Retina (tissue), 1 donor: ENCODE measurements at places on chromosomes 13 and 19.

DNA sequence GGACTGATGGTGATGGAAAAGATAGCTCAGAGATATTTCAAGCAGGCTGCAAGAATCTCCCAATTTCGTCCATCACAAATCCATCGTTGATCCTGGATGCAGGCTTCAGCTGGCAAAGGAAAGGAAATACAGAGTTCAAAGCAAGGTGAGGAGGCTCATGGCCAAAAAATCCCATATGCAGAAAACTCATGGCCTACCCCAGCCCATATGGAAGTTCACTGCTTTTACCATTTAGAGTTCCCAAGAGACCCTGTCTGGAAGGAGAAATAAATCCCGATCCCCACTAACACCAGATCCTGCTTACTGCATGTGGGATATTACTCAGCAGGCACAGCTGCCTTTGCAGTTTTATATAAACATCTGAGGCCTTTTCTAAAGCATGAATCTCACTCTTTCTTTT lies 412.9 kb upstream of the SPRY2 start:
- DNase-seq, result no peak

- DNase-seq, result no peak
Observed at GRCh38 chr13:96093296-96094006, 3.5 kb downstream of the HS6ST3 start.

- peak; percentile 50 for DNase-seq
Observed at GRCh38 chr13:35771898-35772297, 295.4 kb upstream of the MAB21L1 start.

GRCh38 chr19:45450012-45450333 lies 17.8 kb upstream of the FOSB start:
- no peak for DNase-seq

DNA sequence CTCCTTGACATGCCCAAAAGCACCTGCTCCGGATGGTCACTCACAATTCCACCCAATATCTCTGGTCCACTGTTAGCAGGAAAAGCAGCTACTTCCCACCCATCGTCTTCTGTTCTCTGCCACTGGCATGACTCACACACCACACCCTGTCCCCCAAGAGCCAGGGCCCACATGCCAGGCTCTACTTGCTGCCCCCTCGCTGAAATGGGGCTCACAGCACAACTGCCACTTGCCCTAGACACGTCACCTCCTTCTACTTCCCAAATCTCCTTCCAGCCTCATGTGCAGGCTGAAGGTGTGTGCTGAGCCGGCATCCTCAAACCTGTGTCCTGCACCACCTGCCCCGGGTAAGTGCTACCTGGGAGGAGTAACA lies 65.0 kb downstream of the TBC1D4 start:
- no peak for DNase-seq

DNA sequence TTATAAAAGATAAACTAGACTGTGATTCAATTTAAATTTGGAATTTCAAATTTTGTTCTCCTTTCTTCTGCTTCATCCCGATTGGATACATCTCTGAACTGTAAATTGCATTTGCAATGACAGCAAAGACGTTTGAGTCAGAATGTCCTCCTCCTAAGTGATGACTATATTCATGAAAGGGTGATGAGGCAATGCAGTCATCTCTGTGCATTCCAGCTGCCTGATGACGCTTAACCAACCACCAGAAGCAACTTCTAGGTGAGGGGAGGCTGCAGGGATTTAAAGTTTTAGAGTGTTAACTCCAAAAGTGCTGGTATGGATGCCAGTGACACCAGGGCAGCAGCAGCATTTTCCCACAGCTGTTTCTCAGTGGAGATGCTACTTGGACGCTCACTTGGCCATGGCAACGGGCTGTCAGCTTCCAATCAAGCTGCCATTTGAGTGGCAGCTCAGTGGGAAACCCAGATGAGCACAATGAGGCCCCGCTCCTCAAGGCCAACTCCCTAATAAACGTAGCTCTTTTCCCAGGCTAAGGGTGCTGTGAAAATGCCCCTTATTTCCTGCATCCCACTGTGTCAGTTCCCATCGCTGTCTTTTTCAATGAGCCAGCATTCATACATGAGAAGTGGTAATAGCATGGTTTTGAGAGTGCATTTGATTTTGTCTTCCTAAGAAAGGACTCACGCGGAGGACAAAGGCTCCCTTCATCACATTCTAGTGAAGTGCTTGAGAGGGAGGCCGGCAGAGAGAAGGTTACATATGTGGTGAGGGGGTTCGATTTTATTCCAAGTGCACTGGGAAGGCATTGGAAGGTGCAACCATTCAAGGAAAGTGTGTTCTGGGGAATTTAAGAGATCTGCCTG lies 45.2 kb upstream of the AMER2 start:
- DNase-seq, result peak; percentile 76

DNA sequence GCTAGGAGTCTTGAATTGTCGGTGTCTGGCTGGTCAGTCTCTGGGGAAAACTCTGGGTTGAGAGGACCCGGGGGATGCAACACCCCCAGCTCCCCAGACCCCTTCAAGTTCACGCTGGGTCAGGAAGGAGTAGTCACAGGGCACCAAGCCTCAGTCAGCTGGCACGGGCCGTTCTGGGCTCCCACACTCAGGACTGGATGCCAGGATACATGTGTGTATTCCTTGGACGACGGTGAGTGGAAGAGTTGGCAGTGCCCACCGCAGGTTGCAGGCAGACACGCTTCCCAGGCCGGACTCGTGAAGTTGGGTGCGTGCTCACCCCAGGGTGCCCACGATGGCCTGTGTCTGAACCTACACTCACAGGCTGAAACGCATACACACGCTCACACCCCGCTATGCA lies 5.5 kb downstream of the GADD45B start:
- DNase-seq, result no peak

- DNase-seq, result no peak
Observed at GRCh38 chr19:17688853-17689595, 870 bp upstream of the UNC13A start.

DNA sequence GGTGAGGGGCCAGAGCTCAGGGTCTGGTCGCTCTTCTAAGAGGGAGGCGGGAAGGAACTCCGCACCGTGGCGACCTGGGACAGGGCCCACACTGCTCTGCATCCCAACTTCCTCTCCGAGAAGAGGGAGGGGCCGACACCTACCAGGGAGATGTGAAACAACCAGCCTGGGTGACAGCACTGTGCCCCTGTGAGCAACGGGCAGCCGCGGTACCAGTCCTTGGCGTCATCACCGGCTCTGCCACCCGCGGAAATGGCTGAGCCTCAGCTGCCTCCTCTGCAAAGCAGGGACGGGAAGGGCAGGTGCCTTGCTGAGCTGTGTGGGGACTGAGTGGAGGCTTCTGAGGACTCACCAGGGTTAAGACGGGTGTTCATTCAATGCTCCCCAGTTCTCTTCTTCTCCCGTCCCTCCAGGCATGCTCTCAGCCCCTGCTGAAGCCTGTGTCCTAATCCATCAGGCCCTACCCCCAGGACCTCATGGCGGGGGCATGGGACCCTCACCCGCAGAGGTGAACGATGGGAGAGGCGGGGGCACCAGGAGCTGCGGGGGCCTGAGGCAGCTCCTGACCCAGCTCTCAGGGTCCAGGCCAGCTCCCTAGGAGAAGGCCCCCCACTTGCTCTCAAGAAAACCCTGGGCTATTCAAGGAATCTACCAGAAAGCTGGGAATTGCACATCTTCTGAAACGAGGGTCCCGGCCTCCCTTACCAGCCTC lies 9.3 kb downstream of the ZNF787 start:
- DNase-seq, result peak; percentile 22

GRCh38 chr13:45779901-45780300 lies 71.7 kb downstream of the SIAH3 start:
- DNase-seq, result no peak

- DNase-seq, result no peak
Observed at GRCh38 chr13:51957377-51958216, 53.7 kb downstream of the ATP7B start.

DNA sequence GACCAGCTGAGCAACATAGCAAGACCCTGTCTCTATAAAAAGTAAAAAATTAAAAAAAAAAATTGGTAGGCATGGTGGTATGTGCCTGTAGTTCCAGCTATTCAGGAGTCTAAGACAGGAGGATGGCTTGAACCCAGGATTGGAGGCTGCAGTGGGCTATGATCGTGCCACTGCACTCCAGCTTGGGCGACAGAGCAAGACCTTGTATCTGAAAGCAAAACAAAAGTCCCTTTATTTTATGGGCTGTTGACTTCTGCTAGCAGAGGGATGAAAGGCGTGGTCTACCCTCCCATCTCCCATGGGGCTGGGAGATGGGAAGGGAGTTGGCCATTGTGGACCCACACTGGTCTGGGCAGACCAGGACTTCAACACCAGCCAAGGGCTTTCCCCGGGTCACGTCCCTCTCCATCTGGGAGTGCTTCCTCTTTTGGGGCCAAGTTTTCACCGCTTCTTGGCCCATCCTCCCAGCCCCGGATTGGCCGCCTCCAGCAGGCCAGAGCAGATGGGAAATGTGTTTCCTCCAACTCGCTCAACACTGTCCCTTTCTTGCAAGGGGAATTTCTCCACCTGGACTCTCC lies 2.2 kb upstream of the TNFSF9 start:
- no peak for DNase-seq

- no peak for DNase-seq
Observed at GRCh38 chr13:38970380-38971051, 20.1 kb downstream of the STOML3 start.

DNA sequence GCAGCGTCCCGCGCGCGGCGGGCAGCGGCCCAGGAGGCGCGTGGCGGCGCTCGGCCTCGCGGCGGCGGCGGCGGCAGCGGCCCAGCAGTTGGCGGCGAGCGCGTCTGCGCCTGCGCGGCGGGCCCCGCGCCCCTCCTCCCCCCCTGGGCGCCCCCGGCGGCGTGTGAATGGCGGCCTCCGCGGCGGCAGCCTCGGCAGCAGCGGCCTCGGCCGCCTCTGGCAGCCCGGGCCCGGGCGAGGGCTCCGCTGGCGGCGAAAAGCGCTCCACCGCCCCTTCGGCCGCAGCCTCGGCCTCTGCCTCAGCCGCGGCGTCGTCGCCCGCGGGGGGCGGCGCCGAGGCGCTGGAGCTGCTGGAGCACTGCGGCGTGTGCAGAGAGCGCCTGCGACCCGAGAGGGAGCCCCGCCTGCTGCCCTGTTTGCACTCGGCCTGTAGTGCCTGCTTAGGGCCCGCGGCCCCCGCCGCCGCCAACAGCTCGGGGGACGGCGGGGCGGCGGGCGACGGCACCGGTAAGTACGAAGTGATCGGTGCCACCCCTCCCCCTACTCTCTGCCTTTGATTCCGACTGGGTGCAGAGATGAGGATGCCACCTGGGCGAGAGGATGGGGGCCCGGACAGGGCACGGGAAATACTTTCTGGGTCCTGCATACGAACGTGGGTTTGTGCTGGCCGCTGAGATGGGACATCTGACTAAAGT lies 874 bp downstream of the TRIM28 start:
- DNase-seq, result no peak

DNA sequence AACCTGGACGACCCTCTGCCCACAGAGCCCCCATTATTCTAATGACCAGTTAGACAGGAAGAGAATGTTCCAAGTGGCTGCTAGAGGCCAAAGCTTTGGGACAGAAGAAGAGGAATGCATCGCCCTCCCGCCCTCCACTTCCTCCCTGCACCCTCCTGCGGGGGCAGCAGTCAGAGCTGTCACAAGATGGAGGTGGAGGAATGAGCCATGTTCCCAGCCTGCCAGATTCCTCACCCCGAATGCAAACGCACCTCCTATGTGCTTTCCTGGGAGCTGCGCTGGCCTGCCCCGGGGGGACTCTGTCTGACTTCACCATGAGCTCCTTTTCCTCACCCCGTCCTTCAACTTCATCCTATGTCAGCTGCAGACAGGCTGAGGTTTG lies 1.7 kb downstream of the YJEFN3 start:
- no peak for DNase-seq

DNA sequence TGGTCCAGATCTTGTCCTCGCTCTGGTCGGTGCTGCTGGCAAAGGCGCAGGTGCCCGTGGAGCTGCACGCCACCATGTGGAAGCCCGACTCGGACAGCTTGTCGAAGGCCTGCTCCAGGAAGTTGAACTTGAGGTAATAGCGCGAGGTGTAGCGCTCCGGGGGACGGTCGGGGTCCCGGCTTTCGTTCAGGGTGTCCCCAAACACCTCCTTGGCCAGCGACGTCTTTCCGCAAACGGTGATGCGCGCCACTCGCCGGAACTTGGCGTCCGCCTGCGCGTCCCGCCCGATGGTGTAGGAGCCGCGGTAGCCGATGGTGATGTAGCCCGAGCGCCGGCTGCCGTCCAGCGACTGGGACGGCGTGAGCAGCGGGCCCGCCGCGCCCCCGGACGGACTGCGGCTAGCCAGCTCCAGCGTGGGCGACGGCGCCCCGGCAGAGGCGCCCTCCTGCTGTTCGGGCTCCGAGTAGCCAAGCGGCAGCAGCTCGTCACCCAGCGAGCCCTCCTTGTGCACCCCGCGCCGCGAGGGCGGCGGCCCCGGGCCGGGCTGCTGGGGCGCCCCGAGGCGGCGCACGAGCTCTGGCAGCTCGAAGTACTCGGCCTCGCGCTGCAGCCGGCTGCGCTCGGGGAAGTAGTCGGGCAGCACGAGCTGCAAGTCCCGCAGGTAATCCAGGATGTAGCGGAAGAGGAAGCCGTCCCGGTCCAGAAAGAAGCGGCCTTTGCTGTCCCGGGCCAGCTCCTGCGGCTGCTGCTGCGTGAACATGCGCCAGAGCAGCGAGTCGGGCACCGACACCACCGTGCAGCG lies 801 bp downstream of the KCTD12 start:
- peak; percentile 91 for DNase-seq

DNA sequence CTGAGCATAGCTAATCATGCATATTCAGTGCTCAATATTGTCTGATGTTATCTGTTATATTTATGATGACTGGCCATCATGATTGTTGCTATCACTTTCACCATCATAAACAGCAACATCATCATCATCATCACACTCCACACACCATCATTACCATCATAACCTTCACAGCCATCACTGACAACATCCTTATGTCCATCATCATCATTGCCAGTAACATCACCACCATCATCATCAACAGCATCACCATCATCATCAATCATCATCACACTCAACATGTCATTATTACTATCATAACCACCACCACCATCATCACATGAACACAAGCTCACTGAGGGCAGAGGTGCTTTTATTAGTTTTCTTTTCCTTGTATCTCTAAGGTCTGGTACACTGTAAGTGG lies 75.9 kb downstream of the MBD3L1 start:
- DNase-seq, result no peak
